ENCODE measurements at places on chromosomes 11 and 22.

DNA sequence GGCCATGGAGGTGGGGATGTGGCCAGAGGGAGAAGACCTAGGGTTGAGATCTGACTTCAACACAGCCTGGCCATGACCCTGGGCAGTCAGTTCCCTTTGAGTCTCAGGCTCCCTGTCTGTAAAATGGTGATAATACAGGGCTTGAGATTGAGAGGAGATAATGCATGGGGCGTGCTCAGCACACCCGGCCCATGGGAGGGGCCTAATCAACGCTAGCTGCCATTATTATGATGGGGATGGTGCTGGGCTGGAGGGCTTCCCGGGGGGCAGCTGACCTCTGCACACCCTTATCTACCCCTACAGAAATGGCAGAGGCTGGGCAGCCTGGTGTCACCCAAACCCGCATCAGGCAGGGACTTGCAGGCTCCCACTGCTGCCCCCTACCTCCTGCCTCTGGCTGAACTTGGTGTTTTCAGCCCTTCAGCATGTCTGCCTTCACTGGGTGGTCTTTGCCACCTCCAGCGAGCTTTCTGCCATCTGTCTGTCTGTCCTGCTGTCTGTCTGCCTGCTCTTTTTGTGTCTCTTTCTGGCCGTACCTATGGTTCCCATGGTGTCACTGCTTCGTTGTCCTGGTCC, 84.5 kb downstream of the CACNA1I start:
- DNase-seq = no peak

GRCh38 chr22:37472418-37473006, 13.7 kb downstream of the MFNG start:
- DNase-seq = no peak

DNA sequence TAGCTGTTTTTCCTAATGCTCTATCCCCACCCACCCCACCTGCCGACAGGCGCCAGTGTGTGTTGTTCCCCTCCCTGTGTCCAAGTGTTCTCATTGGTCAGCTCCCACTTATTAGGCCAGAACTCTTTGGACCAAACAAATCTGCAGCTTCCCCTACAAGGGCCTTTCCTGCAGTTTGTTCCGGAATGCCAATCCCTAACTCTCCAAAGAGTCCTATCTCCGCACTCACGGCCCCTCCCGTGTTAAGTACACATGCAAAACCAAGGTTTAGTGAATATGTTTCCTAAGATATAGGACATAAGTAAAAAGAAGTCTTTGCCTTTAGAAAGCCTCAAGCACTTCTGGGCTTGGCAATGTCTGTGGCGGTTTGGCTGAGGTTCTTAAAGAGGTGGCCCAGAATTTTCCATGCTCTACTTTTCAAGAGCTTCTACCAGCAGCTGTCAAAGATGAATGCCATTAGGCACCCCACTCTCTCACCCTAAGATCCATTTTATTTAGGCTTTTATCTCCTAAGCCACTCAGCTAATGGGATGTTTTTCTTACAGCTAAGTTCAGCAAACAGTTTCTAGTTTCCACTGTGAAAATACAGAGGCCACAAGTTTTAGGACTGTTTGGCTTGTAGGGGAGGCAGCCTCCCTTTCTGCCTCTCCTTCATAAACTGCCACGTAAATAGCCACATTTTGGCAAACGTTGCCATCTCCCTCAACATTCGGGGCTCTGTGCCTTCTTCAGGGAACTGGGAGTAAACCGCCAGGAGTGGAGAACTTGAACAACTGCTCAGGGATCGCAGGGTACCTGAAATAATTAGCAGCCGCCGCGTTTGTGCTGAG, 1.6 kb downstream of the CD59 start:
- peak; percentile 80 for DNase-seq

- DNase-seq = no peak
These were observed 103.9 kb downstream of the TIMP3 start for GRCh38 chr22:32905400-32905799.

- peak; percentile 76 for DNase-seq
These were observed at the start of gene EHBP1L1 for GRCh38 chr11:65575568-65576231. Gene EHBP1L1 (plus strand): TSS chr11:65576053. CDS start chr11:65576303, 250 bp downstream.

- DNase-seq = no peak
These were observed 144.4 kb upstream of the LARGE1 start for GRCh38 chr22:34064696-34065095.

DNA sequence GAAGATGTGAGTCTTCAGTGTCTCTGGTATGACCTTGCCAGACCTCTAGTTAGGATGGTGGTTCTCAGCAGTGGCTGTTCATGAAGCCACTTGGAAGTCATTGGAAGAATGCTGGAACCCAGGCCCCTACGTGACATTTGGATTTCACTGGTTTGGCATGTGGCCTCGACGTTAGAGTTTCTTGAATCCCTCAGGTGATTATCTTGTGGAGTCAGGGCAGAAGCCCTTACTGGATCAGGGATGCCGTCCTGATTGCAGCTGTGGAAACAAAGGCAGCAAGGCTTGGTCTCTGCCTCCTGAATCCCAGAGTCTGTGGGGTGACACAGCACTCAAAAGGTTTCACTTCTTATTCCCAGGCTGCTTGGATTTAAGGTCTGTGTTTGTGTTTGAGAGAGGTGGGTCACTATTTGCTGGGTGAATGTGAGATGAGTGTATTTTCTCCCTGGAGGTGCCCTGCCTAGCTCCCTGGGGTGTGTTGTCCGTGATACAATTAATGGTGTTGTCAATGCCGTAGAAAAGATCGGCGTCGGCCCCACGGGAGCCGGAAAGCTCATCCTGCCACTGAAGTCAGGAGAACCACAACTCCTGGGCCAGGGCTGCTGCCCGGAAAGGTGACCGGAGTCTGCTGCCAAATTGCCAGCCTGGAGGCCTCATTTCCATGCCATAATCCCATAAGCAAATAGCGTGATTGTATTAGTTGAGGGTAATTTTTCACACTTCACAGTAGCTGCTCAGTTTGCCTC, 939.0 kb downstream of the BRD1 start:
- no peak for DNase-seq

- peak; percentile 67 for DNase-seq
These were observed 841 bp upstream of the EIF4G2 start for GRCh38 chr11:10809373-10810160.

DNA sequence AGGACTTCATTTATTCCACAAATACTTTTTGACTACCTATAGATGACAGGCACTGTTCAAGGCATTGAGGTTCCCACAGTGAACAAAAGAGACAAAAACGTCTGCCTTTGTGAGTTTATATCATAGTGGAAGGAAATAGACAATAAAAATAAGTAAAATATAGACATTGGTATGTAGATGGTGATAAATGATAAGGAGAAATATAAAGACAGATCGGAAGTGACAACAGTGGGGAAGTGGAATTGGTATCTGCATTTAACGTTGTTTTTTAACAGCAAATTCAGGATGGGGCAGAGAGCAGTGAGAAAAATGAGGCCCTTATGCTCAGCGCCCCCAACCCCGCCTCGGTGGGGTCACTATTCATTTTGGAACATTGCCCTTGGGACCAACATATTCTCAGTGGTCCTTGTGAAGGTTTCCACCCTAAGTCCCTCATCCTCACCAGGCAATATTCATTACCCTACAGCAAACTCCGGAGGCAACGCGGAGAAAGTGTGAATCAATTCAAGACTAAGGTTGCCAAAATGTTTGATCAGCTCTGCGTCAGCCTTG, 627 bp upstream of the PEX26 start:
- DNase-seq = no peak

DNA sequence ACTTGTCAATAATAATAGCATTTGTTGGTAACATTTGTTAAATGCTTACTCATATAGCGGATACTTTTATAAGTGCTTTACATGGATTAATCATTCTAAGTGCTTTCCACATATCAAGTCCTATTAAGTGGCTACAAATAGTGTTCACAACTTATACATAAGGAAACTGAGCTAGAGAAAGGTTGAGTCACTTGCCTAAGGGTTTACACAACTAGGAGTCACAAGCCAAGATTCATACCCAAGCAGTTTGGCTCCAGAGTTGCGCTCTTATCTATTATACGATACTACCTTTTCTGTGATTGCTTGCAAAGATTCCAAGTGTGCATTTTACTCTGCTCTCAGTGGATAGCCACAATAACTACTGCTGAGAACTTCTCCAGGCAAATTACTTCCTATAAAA, 215.9 kb upstream of the CCDC90B start:
- DNase-seq = no peak

GRCh38 chr11:68655406-68655805, 28.9 kb upstream of the GAL start:
- DNase-seq = no peak

DNA sequence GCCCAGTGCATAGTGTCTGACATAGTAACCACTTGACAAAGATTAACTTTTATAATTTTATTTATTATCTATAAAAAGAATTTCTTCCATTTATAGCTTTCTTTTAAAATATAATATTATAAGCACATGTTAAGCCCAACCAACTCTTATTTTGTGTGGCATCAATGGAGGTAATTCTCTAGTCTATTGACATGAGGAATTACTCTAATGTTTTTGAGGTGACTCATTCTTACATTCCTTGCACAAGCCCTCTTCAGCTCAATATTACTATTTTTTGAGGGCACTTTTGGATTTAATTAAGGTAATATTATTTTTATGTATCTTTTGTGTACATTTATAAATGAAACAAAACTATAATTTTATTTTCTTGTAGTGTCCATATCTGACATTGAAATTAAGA, 59.6 kb downstream of the AASDHPPT start:
- no peak for DNase-seq

DNA sequence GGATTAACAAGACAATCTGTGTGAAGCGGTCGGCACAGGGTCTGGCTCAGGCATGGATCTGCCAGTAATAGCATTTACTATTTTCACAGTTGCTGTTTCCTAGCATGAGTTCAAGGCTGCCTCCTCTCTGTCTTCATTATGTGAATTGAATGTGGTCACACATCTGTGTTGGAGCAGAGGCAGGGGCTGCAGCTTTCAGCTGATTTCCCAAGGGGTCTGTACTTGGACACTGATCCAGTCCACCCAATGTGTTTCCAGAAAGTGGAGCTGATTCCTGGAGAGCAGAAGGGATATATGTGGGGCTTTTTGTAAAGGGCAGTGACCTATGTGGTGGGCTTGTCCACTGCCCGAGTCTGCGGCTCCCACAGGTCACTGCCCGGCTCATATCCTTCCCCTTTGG, 3.5 kb upstream of the CELSR1 start:
- DNase-seq = no peak
